ENCODE measurements at places on chromosomes 16 and 17. TPM values are rescaled to one million over a fixed set of nuclear protein-coding genes. Genes with fewer than 3 reads are reported as not detected.

GRCh38 chr16:79195938-79196337, 404.6 kb downstream of the MAF start:
- no peaks in the 10 kb centered on the region for H3K4me1 ChIP-seq
- H3K27me3 ChIP-seq: no peaks in the 10 kb centered on the region
- H3K4me3 ChIP-seq: no peak overlapping the region
- H3K36me3 ChIP-seq: no peaks in the 10 kb centered on the region
- no peak for DNase-seq

GRCh38 chr17:17375841-17376240, 72.7 kb downstream of the NT5M start:
- no peaks in the 10 kb centered on the region for H3K36me3 ChIP-seq
- peaks cover 14% of the 10 kb centered on the region for H3K27me3 ChIP-seq
- H3K4me3 ChIP-seq: no peak overlapping the region
- no peak for DNase-seq
- H3K4me1 ChIP-seq: no peaks in the 10 kb centered on the region

GRCh38 chr17:20916383-20916782, 126.4 kb downstream of the USP22 start:
- H3K36me3 ChIP-seq: no peaks in the 10 kb centered on the region
- no peak overlapping the region for H3K4me3 ChIP-seq
- peaks cover 3% of the 10 kb centered on the region for H3K27me3 ChIP-seq

DNA sequence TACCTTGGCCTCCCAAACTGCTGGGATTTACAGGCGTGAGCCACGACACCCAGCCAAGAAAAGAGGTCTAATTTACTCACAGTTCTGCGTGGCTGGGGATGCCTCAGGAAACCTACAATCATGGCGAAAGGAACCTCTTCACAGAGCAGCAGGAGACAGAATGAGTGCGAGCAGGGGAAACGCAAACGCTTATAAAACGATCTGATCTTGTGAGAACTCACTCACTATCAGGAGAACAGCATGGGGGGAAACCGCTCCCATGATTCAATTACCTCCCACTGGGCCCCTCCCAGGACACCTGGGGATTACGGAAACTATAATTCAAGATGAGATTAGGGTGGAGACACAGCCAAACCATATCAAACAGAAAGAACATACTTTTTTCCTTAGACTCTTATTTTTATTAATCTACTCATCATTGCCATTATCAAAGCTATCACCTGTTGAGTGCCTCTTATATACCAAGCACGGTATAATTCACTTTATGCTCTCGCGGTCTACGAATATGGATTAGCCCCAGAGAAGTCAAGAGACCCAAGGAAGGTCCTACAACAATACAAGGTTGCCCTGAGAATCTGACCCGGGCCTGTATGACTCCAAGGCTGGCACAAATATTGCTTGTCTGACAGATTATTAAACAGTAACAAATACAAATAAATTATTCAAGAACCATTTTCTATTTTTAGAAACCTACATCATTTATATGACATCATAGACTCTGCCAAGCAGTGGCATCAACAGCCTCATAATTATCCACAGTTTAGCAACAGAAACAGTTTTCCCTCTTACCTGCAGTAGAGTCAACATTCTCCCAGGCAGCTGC, 2.4 kb downstream of the POLR3K start:
- no peak overlapping the region for H3K27ac ChIP-seq
- H3K4me3 ChIP-seq: no peak overlapping the region
- DNase-seq: no peak
- no peaks in the 10 kb centered on the region for H3K4me1 ChIP-seq
- no peaks in the 10 kb centered on the region for H3K27me3 ChIP-seq

The GGA2 gene
- 68.3 TPM for total RNA-seq

DNA sequence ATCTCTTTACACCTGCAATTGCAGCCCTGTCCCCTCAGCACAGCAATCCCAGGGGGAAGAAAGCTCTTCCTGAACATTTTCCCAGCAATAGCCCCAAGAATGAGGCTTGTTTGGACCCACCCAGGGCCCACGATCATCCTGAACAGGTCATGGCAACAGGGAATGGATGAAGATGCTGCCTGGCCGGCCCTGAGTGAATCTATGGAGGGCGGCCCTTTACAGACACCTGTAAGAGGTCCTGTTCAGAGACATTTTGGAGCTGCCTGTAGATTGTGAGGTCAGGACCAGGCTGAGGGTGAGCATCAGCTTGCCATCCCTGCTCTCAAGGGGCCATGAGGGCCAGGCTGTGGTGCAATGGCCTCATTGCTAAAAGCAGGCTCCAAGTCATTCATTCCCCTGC, 69.1 kb downstream of the COG7 start:
- H3K27me3 ChIP-seq: no peaks in the 10 kb centered on the region
- no peaks in the 10 kb centered on the region for H3K4me1 ChIP-seq
- no peak overlapping the region for H3K27ac ChIP-seq
- no peak overlapping the region for H3K4me3 ChIP-seq
- no peak for DNase-seq

The RHBDL1 gene
- 12.7 TPM for total RNA-seq

The CXCL16 gene
- 44.8 TPM for total RNA-seq

GRCh38 chr17:68482576-68483041, 25.3 kb upstream of the WIPI1 start:
- no peak for DNase-seq
- no peaks in the 10 kb centered on the region for H3K36me3 ChIP-seq
- H3K4me1 ChIP-seq: no peaks in the 10 kb centered on the region
- no peak overlapping the region for H3K27ac ChIP-seq
- no peak overlapping the region for H3K4me3 ChIP-seq

DNA sequence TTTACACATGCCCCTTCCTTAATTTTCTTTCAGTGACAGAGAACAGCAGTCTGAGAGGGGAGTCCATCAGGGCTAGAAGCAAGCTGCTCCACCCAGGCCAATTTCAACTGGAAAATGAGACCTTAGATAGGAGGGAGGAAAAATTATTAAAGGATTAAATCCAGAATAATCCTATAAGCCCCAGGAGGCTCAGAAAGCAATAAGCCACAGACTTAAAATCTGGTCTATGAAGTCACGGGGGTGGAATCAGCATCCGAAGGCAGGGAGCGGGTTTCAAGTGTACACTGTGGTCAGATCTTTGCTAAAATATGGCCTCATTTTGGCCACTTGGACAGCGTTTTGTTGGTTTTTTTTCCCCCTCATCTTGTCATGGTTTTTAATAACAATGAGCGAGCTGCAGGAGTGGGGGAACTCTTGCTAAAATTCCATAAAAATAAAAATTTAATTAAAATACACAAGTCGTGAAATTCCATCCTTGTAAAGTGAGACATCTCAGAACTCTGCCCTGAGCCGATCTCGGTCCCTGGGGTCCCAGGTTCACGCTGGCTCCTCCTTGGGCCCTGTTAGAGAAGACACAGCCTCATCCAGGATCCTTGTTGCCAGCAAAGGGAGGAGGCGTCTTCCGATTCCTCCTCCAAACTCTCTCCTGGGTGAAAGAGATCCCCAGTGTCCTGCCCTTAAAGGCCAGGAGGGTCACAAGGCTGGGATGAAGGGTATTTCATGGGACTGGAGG, 51.6 kb upstream of the ETV4 start:
- no peaks in the 10 kb centered on the region for H3K36me3 ChIP-seq
- H3K27me3 ChIP-seq: no peaks in the 10 kb centered on the region
- DNase-seq: no peak

The TBC1D3C gene
- 0.22 TPM for total RNA-seq

DNA sequence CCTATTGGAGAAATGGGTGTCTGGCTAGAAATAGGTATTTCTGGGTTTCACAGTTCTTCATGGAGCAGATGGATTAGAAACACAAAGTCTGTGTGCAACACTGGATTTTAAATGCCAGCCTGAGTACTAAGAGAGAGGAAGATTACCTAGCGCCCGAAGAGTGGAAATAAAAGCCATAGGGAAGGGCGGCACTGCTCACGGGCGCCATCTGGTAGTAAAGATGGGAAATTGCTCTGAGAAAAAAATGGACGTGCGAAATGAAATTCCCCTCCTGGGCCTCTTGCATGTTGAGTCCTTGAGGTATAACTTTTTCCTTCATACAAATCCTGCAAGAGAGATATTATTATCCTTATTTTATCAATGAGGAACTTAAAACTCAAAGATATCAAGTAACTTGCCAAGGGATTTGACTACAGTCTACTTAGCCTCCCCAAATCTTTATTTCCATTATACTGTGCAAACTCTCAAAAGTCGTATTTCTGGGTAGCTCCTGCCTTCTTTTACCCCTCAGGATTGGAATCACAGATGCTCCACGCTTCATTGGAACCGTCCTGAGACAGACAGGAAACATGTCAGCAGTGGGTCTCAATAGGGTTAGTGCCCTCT, 72.8 kb downstream of the MMD start:
- no peak overlapping the region for H3K27ac ChIP-seq
- no peaks in the 10 kb centered on the region for H3K4me1 ChIP-seq
- no peaks in the 10 kb centered on the region for H3K36me3 ChIP-seq
- no peaks in the 10 kb centered on the region for H3K27me3 ChIP-seq

GRCh38 chr16:7602291-7602950, 269.8 kb downstream of the RBFOX1 start:
- no peaks in the 10 kb centered on the region for H3K4me1 ChIP-seq
- H3K27ac ChIP-seq: no peak overlapping the region
- no peaks in the 10 kb centered on the region for H3K27me3 ChIP-seq
- H3K36me3 ChIP-seq: no peaks in the 10 kb centered on the region
- no peak overlapping the region for H3K4me3 ChIP-seq

- no peaks in the 10 kb centered on the region for H3K4me1 ChIP-seq
- H3K27ac ChIP-seq: no peak overlapping the region
- H3K4me3 ChIP-seq: no peak overlapping the region
- no peaks in the 10 kb centered on the region for H3K36me3 ChIP-seq
- no peaks in the 10 kb centered on the region for H3K27me3 ChIP-seq
These were observed 24.2 kb upstream of the ABCA9 start for GRCh38 chr17:69084911-69085310.

DNA sequence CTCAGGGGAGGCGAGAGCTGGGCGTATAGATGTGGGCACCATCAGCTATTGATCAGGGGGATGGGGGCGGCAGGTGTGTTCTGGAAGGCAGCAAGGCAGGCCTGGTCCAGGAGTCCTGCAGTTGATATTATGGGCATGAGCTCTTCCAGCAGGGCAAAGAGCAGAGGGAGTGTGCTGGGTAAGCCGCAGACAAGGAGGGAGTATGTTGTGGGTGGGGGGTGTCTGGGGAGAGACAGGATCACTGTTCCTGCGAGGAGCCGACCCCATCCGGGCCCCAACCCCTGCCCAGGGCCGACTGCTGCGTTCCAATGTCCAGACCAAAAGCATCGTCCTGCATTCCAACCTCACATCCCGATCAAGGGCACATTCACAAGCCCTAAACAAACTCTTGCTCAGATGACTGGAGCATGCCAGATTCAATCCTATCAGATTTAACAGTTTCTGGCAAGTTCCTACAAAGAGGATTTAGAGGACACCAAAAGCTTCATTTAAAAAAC, 9.2 kb downstream of the MXRA7 start:
- H3K27me3 ChIP-seq: no peaks in the 10 kb centered on the region
- no peak overlapping the region for H3K27ac ChIP-seq
- no peaks in the 10 kb centered on the region for H3K36me3 ChIP-seq
- H3K4me1 ChIP-seq: peaks cover 12% of the 10 kb centered on the region

The CHST5 gene
- 0.32 TPM for total RNA-seq

GRCh38 chr16:84913315-84913714, 93.5 kb downstream of the CRISPLD2 start:
- H3K27me3 ChIP-seq: peaks cover 53% of the 10 kb centered on the region
- no peaks in the 10 kb centered on the region for H3K36me3 ChIP-seq
- H3K4me3 ChIP-seq: no peak overlapping the region
- DNase-seq: no peak

DNA sequence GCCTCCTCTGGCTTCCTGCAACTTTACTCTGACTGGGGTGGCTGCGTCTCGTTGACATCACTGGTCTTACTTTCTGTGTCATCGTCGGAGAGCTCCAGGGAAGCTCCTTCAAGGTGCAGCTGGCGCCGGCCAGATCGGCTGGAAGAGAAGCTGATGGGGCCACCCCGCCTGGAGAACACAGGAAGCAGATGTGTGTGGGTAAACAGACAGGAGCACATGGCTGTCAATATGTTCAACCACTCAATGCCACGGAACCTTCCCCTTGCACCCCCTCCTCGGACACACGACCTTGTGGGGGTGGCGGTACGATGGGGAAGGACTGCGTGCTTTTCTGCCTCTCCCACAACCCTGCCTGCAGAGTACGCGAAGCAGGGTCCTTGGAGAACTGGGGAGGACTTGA, 40.1 kb downstream of the NDEL1 start:
- DNase-seq: no peak
- H3K4me1 ChIP-seq: no peaks in the 10 kb centered on the region
- no peak overlapping the region for H3K27ac ChIP-seq
- peaks cover 40% of the 10 kb centered on the region for H3K36me3 ChIP-seq
- no peak overlapping the region for H3K4me3 ChIP-seq

DNA sequence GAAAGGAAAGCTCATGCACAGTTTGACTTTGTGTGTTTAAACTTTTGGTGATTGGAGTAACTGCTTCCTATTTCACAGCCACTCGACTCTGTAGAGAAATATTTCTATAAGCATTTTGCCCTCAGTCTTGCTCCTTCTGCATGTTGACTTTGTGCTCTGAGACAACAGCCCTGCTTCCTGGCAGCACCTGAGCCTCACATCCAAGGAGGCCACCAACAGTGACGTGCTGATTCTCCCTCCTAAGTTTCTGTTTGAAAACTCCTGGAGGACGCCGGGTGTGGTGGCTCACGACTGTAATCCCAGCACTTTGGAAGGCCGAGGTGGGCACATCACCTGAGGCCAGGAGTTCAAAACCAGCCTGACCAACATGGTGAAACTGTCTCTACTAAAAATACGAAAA, 23.9 kb upstream of the WSB1 start:
- no peak overlapping the region for H3K4me3 ChIP-seq
- DNase-seq: no peak

The NPIPA3 gene
- total RNA-seq: 1.6 TPM

DNA sequence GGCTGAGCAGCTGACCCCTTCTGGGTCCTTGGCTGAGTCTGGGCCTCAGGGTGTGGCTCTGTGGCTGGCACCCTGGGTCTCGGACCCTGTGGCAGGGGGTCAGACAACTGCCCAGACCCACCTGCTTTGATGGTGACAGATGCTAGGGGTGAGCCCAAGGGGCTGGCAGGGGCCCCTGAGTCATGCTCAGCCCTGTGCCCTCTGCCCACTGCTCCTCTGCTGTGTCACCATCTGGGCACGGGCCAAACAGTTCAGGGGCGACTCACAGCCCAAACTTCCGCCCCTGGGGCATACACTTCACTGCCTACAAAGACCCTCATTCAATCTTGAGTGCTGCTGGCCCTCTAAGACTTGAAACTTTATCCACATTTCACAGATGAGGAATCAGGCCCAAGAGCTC, 5.7 kb downstream of the ADGRG1 start:
- no peaks in the 10 kb centered on the region for H3K27me3 ChIP-seq
- H3K4me3 ChIP-seq: no peak overlapping the region
- no peaks in the 10 kb centered on the region for H3K36me3 ChIP-seq
- no peak for DNase-seq

The CTU2 gene
- 71.3 TPM for total RNA-seq
